Activated T-cell treated with anti-CD3 and anti-CD28 coated beads for 4 hours (primary cell): ENCODE measurements at places on chromosomes 3 and 15.

- no peak for DNase-seq
Measured at GRCh38 chr3:160992712-160993111, 112.4 kb downstream of the B3GALNT1 start.

GRCh38 chr3:153628591-153628990 lies 466.6 kb downstream of the RAP2B start:
- DNase-seq, result no peak

GRCh38 chr15:74374648-74375302 lies 7.3 kb upstream of the CYP11A1 start:
- no peak for DNase-seq

DNA sequence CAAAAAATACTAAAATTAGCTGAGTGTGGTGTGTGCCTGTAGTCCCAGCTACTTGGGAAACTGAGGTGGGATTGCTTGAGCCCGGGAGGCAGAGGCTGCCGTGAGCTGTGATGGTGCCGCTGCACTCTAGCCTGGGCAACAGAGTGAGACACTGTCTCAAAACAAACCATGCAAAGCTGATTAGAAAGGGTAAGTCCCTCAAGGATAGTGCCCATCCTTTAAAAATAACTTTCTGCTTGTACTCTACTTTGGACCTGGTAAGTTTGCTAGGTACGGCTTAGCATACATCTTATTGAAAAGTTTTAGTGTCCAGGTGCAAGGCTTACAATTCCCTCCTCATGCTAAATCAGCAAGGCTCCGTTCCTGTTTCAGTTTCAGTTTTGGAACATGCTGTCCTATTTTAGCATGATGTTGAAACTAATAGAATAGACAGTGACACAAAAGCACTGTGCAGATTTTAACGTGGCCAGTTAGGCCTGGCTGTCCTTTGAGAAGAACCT lies 21.4 kb downstream of the FEM1B start:
- DNase-seq, result no peak

- no peak for DNase-seq
Measured at GRCh38 chr3:24725514-24726255, 231.0 kb upstream of the THRB start.
